Stimulated activated CD4-positive, alpha-beta T cell treated with anti-CD3 and anti-CD28 coated beads, TNF-alpha, amount 100 ng/mL, for 48 hours (primary cell): ENCODE measurements at places on chromosomes 3 and 15.

DNA sequence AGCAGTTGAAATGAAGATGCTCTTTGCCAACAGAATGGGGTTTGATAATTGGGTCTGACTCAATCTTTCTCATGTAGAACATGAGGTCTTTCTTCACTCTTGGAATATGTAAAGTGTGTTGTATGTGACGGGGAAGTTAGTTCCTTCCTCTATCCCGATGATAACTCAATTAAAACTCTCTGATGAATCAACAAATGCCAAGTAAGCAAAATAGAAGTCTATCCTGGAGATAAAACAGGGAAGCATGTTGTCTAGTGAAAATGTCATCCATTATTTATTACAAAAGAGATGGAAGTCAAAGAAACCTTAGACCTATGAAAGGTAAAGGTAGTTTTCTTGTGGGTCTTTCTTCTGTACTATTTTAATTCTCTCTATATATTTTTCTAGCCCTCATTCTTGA is 274.2 kb upstream of the ARRDC4 start:
- no peak for DNase-seq

DNA sequence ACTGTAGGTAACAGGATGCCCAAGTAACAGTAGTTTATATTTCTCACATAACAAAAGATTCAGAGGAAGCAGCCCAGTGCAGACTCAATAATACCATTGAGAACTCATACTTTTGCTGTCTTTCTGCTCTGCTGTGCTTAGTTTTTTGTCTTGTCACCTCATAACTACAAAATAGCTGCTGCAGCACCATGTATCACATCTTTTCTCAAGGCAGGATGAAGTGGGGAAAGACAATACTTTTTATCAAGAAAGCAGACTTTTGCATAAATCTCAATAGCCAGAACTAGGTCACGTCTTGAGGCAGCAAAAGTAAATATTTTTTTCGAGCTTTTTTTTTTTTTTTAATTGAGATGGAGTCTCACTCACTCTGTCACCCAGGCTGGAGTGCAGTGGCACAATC is 39.6 kb upstream of the SYN2 start:
- DNase-seq: no peak

DNA sequence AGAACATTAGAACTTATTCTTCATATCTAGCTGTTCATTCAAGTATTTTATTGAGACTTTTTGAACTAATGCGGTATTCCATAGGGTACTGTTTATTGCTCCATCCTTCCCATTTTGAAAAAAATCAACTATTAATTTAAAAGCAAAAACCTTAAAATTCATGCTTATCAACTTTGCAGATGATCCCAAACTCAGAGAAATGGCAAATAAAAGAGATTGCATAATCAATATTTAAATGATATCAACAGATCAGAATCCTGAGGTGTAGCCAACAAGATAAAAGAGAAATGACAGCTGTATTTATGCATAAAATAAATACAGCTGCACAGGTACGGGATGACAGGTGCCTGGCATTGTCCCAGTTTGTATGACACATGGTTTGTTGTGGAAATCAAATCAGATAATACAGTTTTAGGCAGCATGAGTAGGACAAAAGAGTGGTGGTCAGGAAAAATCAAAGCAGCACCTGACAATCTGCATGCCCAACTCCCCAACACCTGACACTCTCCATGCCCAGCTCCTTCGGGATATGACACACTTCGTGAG is 42.4 kb upstream of the CMTM8 start:
- no peak for DNase-seq

DNA sequence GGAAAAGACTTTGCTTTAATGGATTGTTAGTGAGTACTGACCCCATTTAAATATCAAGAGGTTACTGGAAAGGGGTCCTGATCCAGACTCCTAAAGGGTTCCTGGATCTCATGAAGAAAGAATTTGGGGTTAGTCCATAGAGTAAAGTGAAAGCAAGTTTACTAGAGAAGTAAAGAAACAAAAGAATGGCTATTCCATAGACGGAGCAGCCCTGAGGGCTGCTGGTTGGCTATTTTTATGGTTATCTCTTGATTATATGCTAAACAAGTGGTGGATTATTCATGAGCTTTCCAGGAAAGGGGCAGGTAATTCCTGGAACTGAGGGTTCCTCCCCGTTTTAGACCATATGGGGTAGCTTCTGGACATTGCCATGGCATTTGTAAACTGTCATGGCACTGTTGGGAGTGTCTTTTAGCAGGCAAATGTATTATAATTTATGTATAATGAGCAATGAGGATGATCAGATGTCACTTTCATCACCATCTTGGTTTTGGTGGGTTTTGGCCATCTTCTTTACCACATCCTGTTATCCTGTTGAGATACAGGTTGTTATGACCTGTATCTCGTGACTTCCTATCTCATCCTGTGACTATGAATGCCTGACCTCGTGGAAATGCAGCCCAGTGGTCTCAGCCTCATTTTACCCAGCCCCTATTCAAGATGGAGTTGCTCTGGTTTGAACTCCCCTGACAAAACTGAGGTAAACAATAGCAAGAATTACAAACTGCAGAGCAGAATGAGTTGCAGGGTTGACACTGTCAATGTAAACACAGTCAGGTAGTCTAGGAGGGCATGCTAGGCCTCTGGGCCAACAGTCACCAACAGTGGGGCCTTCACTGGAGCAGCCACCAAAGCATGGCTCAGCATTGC is 10.3 kb upstream of the GPR160 start:
- DNase-seq: no peak

DNA sequence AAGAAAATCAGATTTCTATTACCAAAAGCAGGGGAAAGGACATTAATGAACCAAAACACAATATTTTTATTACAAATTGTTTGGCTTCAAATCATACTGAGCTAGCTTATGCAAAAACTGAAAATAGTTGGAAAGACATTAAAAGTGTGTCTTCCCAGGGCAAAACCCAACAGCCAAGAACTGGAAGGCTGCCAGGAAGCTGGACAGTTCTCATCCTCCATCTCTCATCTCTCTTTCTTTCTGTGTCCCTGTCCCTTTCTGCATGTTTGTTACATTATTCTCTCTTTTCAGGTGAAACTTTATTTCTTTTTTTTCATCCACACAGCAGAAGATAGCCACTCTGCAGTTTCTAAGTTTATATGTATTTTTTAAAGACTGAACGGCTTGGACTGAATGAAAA is 41.1 kb upstream of the SNTN start:
- no peak for DNase-seq

- no peak for DNase-seq
Observed at GRCh38 chr15:70701891-70702568, 61.3 kb downstream of the UACA start.

- no peak for DNase-seq
Observed at GRCh38 chr3:189981668-189982067, 139.0 kb downstream of the P3H2 start.

- DNase-seq: no peak
Observed at GRCh38 chr15:64443747-64444621, 16.4 kb upstream of the ZNF609 start.

DNA sequence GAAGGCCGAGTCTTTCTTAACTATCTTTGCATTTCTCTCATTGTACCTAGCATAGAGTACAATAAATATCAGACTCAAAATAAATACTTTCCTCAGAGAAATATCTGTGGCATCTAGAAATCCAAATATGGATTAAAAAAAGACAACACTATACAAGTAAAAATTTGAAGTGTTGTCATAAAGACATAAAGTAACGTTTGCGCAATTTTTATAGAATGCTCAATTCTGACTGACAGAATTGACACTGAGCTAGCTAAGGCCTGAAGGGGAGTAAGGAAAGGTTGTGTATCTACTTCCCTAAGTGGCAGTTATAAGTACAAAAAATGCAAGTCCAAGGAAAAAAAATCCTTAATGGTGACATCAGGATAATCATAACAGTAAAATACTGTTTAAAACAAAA is 1.1 kb downstream of the SEC11A start:
- DNase-seq: no peak

DNA sequence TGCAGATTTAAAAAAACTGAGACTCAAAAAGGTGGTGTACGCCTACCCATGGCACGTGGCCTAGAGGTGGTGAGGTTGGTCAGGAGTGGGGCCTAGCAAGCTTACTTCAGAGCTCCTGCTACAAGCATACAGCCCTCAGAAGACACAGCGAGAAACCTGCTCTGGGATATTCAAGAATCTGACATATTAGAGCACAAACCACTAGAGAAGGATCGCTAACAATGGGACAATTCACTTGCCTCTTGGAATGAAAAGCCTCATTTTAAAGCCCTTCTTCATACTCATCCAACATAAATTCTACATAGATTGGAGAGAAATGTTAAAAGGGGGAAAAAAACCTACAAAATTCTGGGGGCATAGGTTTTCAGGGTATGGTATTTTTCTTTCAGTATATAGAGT is 118.0 kb upstream of the ARHGEF3 start:
- no peak for DNase-seq

DNA sequence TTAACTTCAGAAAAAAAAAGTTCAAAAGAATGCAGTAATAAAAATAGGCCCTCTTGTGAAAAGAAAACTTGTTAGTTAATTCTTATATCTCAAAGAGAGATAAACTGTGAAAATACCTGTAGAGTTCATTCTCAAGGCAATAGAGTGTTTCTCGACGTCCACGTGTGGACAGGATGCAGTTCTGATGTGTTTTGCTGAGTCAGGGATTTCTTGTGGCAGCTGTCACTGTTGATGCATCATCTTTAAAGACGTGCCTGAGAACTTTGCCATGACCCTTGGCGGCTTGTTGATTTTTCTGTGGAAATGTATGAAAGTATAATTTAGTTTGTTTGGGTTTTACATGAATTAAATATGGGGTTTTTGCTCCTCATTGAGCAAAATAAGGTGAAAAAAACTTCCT is 702.2 kb downstream of the NLGN1 start:
- no peak for DNase-seq

GRCh38 chr15:41936649-41937567 is 35.4 kb downstream of the EHD4 start:
- DNase-seq: peak; percentile 76

GRCh38 chr3:121659586-121659985 is 1.1 kb downstream of the HCLS1 start:
- no peak for DNase-seq

DNA sequence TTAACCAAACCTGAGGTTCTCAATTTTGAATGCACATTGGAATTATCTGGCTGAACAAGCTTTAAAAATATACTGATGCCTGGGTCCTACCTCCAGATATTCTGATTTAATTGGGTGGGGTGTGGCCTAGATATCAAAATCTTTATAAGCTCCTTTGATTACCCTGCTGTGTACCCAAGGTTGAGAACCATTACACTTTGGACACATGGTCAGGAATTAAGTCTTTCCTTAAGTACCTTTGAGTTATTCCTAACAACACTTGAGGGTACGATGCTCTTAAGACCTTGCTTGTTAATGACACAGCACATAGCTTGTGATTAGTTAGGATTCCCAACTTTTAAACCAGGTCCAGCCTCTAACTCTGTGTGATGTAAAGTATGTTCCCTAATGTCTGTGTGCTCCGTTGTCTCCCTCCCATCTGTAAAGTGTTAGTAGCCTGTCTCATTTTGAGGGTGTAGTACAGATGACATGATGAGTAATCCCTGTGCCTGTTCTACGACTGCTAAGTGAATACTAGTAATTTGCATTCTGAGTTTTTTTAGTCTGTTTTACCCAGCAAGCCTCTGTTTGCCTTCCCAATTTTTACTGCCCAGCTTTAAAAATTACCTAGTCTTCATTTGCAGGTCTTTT is 154.9 kb downstream of the KLHL25 start:
- DNase-seq: no peak

- no peak for DNase-seq
Observed at GRCh38 chr3:170426240-170426797, 7.7 kb downstream of the CLDN11 start.

DNA sequence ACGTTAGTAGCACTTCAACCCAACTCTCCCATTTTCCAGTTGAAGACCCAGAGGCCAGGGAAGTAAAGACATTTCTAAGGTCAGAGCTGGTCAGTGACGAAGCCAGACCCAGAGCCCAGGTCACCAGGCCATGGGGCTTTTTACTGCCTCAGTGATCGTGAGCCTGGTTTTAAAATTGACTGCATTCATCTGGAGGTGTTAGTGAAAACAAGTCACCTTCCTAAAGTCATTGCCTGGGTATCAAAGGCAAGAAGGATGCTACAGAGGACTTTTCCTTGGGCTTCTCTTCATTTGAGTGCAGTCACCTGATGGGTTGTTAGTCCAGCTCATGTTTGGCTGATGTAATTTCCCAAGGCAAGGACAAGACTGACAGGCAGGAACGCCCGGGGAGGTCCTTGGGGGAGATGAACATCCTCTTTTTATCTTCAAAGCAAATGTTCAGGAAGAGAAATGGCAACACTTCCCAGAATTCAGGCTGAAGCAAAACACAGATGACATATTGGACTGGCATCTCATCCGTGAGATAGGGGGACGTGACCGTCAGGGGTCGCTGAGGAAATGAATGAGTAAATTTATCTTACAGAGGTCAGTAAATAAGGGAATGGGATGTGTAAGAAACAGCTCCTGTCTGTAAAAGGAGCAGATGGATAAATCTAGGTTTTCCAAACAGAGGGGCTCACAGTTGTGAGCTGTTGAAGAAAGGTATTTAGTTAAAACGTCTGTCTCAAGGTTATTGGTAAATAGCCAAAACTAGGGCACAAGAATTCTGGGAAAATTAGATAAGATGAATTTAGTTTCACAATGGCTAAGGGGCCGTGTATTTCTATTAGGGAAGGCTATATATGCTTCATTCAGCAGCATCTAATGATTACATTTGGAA is 201.2 kb downstream of the OPA1 start:
- no peak for DNase-seq

- no peak for DNase-seq
Observed at GRCh38 chr15:95880630-95881029, 449.9 kb upstream of the NR2F2 start.

DNA sequence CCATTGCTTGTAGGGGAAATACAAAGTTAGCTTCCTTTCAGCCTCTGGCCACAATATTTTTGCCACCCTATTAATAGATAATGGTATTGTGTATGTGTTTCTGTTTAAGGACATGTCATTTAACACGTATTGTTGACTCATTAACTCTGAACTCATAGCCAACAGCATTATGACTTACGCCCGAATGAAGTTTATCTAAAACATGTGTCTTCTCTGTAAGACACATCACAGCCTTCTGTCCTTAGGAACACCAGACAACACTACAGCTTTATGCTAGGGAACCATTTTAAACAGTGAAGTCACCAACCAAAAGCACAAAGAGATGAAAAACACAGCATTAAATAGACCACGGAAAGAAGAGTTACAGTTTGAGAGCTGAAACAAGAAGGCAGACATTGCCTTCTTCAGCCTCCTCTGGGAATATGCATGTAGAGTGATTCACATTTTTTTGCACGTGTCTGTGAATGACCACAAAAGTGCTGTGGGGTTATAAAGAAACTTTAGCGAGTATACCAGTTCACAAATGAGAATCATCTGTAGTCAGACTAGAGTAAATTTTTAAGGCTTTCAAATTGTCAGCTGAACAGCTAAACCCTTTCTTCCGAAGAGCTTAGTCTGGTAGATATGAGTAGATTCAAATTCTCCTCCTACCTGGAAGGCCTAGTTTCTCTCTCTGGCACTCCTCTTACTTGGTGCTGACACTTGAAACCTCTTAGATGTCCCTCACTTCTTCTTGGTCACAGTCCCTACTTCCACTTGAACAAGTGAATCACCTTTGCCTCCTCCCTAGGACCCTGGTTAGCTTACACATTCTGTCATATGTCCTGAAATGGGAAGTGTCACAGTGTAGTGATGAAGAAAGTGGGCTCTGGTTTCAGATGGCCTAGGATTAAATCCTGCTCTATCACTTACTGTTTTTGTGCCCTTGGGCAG is 32.2 kb downstream of the MCTP2 start:
- DNase-seq: no peak
